ENCODE measurements at places on chromosomes 12 and 14.

DNA sequence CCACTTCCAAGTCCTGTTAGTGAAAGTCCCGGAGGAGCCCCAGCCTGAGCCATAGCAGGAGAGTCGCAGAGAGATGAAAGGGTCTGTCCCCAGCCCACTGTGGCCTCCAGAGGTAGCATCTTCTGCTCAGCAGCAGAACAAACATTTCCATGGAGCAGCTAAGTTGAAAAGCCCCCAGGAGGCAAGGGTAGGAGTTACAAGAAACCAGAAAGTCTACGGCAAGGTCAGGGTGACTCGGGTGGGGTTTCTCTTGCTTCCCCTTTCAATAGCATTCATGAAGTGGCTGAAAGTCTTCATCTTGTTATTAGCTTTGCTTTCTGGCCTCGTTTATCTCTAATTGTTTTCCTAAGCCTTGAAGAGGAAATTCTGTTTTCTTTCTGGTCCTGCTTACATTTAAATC lies 151.2 kb upstream of the DIO3 start:
- no peak for DNase-seq

DNA sequence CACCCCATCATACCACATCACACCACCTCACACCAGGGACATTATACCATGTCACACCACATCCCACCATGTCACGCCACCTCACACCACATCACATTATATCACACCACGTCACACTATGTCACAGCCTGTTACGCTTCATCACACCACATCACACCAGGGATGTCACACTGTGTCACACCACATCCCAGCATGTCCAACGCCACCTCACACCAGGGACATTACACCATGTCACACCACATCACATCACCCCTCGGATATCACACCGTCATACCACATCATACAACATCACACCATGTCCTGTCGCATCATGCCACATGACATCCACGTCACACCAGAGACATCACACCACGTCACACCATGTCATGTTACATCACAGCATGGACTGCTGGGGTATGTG lies 235.5 kb downstream of the TMEM121 start:
- no peak for DNase-seq

- DNase-seq: no peak
Measured at GRCh38 chr14:70886421-70887206, 20.6 kb upstream of the PCNX1 start.

- DNase-seq: peak; percentile 69
Measured at GRCh38 chr12:122834104-122834920, 945 bp upstream of the HIP1R start.

DNA sequence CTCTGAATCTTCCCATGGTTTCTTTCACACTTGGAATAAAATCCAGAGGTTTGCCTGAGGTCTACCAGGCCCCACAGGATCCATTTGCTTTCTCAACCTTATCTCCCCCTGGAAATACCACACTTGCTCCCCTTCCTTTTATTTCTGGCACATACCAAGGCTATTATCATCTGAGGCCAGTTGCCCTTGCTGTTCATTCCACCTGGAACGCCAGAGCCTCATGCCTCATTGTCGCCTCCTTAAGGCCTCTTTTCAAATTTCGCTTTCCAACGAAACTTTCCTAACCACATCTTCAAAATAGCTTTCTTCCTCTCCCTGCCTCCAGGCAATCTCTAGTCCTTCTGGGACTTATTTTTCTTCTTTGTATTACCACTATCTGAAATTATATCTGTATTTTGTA lies 11.2 kb upstream of the LRIG3 start:
- DNase-seq: no peak

GRCh38 chr12:118098911-118099671 lies 4.7 kb downstream of the VSIG10 start:
- no peak for DNase-seq

- DNase-seq: no peak
Measured at GRCh38 chr12:52942901-52943181, 6.1 kb upstream of the KRT18 start.

DNA sequence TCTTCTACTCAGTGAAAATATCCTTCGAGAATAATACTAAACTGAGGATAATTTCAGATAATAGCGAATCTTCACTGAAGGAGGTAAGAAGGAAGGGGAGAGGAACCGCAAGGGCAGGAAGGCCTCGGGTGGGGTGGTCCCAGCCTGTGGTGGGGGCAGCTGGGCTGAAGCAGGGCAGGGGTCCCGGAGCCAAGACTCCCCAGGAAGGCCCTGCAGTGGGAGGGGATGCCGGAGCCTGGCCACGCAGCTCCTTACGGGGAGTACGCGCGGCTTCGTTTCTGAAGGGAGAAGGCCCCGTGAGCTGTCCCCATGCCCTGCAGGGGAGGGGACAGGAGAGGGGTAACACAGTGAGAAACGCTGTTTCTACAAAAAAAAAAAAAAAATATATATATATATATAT lies 21.2 kb downstream of the STX2 start:
- DNase-seq: no peak

- no peak for DNase-seq
Measured at GRCh38 chr14:23357261-23357660, 4.6 kb upstream of the SLC22A17 start.

DNA sequence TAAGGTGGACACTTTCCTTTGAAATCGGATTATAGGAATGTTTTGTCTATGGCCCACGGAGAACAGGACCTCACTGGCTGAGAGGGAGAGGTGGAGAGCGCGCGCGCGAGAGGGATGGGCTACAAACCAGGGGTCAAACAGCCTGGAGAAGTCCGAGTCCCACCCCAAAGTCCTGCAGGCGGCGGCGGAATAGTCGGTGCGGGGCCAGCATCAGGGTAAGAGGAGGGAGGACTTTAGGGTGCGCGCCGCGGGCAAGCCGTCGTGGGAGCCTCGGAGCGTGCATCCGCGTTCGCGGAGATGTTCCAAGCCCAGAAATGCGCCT lies 3.3 kb upstream of the HOXC8 start:
- DNase-seq: no peak

- no peak for DNase-seq
Measured at GRCh38 chr14:68210729-68211299, 391.2 kb downstream of the RAD51B start.

DNA sequence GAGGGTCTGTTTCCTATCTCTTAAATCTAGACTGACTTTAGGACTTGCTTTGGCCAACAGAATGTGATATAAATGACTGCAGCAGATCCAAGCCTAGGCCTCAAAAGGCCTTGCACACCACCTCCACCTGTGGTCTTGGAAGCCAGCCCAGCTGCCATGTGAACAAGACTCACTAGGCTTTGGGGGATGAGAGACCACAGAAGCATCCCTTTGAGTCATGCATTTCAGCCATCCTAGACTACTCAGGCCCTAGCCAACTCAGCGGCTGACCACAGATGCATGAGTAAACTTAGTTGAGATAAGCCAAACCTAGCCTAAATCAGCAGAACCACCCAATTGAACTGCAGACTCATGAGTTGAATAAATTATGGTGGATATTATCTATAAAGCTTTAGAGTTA lies 87.7 kb downstream of the KCNH5 start:
- no peak for DNase-seq

DNA sequence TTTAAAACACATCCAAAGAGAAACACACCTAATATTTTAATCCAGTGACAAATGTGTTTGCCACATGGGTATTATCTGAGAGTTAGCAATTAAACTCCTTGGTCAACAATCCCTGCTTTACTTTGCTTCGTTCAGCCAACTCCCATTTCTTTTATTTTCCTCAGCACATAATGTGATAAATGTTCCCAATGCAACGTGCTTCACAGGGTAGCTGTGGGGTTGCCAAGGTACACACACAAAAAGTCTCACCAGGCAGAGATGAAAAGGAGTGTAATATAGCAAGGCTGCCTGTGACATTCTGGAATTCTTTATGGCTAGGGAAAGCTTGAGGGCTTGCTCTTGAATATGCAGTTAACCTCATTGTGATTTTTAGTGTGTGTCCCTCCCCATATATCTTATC lies 208.0 kb upstream of the DIO2 start:
- DNase-seq: no peak

DNA sequence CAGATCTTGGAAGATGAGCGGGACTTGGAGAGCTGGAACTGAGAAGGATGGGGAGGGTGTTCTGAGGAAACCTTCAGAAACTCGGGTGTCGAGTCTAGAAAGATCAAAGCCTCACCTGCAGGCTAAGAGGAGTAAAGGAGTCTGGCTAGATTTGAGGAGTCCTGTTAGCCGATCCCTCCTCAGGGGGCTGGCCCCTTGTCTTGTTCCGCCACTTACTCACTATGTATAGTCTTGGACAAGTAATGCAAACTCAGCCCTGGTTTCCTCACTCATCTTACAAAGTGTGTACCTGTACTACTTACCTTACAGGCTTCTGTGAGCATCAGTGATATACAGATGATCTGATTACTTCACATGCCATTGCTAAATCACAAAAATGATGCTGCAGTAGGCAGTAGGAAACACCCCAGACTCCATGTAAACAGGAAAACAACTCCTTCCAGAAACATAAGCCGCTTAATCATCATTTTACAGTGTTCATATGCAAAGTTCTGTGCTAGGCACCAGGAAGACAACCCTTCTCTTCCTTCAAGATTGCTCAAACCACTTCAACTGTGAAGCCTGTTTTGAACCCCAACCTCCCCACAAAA lies 2.0 kb upstream of the SPTLC2 start:
- DNase-seq: no peak

DNA sequence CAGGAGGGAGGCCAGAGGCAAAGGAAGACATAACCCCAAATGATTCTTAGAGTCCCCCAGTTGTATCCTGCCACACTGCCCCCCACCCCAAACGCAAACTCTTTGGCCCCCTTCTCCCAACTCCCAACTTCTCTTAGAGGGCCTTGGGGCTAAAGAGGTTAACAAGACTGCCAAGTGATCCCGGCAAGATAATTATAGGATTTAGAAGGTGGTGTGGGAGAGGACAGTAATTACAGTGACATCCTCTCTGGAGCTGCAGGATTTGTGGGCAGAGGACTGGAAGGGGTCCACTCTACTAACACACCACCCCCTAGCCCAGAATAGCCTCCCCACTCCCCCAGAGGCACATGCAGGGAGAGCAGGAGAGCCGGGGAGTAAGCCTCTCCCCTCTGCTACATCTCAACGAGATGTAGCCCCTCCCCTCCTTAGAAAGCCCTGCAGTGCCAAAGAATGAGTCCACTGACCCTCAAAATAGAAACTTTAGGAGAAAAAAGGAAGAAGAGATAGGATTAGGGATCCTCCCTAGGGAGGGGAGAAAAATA lies 5.3 kb upstream of the GDF11 start:
- DNase-seq: no peak

- DNase-seq: no peak
Measured at GRCh38 chr12:130049666-130050065, 112.6 kb upstream of the FZD10 start.

DNA sequence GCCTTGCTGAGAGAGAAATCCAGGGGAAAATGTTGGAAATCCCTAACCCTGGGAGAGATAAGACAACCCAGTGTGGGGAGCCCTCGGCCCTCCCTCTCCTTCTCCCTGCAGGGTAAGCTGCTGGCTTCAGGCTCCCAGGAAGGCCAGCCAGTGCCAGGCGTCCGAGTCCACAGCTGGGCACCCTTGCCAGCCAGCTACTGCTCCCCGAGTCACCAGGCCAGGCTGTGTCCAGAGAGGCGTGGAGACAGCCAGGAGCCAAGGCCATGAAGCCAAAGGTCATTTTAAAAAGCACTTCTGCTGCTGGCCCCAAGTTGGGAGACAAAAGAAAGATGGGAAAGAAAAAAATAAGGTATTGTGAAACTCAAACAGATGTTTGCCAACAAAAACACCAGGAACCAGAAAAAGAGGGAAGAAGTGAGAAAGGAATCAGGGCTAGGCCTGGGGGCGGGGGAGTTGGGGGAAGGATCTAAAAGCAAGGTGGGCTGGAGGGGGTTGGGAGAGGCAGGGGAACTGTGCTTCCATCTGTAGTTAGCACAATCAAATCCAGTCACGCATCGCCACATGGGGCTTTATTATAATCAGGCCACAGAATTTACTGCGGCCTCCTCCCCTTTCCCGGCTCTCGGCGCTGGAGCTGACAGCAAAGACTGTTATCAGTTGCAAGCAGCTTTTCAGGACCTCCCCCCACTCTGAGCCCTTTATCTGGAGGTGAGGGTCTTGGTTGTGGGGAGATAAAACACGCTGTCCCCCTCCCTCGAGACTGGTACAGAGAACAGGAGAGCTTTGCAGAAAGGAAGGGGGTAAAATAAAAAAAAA lies 33.5 kb downstream of the RBM19 start:
- DNase-seq: no peak

DNA sequence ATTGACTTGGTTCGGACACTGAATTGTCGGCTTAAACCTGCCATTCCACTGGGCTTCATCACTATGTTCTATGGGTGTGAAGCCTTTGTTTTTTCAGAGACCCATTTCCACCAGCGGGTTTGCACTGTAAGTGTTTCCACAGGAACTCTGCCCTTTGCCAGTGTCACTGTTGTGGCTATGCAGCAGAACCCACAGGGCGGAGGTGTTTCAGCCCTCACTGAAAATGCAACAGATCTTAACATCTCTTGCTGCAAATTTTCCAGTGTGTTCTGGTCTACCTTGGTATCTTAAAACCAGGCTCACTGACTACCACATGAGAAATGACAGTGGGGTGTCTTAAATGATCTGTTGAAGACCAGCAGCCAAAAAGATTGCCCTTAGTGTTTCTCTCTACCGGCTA lies 21.1 kb downstream of the PRKCH start:
- DNase-seq: no peak

DNA sequence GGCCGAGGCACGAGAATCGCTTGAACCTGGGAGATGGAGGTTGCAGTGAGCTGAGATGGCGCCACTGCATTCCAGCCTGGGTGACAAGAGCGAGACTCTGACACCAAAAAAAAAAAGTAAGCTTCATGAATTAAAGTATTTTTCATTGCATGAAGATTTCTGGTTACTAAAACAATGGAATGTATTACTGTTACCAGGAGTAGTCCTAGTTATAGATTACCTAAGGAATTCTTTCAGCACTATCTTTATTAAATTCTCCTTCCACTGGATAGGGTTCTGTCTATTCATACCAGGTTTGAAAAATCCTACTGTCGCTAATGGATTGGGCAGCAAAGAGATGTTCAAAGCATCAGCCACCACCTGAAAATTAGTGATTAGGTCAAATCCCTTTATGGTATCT lies 12.4 kb downstream of the ETFRF1 start:
- DNase-seq: no peak

DNA sequence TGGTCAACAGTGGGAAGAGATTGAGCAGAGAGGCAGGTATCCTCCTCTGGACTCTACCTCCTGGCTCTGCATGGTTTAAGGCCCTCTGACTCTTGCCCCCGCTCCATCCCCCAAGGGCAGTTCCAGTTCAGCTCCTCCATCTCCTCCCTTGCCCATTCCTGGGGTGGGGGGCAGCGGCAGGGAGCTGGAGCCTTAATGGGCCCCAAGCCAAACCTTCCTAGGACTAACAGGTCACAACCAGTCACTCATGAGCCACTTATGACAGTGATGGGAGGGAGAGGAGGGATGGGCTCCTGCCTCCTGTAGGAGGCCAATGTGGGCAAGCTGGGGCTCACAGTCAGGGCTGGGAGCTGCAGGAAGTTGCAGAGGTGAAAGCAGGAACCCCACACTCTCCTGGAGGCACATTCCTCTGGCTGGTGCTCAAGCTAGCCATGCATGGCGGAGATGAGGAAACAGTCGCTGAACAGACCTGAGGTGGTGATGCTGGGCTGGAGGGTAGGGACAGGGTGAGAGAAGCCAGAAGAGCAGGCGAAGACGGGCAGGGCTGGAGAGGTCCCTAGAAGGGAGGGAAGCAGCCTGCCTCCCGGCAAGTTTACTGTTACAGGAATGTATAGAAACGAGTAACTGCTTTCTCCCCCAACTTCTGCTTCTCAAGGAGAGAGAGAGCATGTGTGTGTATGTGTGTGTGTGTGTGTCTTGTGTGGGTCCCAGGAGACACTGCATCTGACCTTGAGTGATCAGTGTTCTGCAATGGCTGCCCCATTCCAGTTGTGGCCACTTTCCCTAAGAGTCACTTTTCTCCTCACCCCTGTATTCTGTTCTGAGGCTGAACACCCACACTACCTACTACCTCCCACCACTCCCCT lies 5.0 kb upstream of the RAPGEF3 start:
- DNase-seq: no peak

Measured in mesothelial cell of epicardium (in vitro differentiated cells).